A549 treated with ZK216348 at 1 μM for 4 hours (cell line): ENCODE measurements at places on chromosomes 5 and 9. TPM values are rescaled to one million over a fixed set of nuclear protein-coding genes. Genes with fewer than 3 reads are reported as not detected.

Gene FLT4
- 2.0 to 4.8 TPM (median 3.7 TPM) in 5 replicates for total RNA-seq

Gene SV2C
- total RNA-seq, result 0.01 to 0.02 TPM in 2 of 5 replicates, not detected in the others

Gene WDR31
- 0.94 to 1.5 TPM (median 1.2 TPM) in 5 replicates for total RNA-seq

Gene IL31RA
- 0.71 to 1.6 TPM (median 1.4 TPM) in 5 replicates for total RNA-seq

Gene IL5
- total RNA-seq, result not detected in 5 replicates

Gene SPARC
- 13.5 to 27.1 TPM (median 21.9 TPM) in 5 replicates for total RNA-seq

Gene AMBP
- 6.1 to 9.0 TPM (median 6.5 TPM) in 5 replicates for total RNA-seq

Gene RHOBTB3
- total RNA-seq, result 5.3 to 10.5 TPM (median 8.4 TPM) in 5 replicates

Gene EGFLAM
- total RNA-seq, result 0.26 TPM in 1 of 5 replicates, not detected in the others

Gene IFNA21
- total RNA-seq, result not detected in 5 replicates

Gene SLC46A2
- total RNA-seq, result not detected in 5 replicates

Gene FAM153A
- not detected in 5 replicates for total RNA-seq

Gene TOR1A
- 55.8 to 62.4 TPM (median 60.4 TPM) in 5 replicates for total RNA-seq

Gene TEX48
- total RNA-seq, result not detected in 5 replicates

Gene GDF9
- total RNA-seq, result 0.17 to 0.28 TPM (median 0.23 TPM) in 3 of 5 replicates, not detected in the others

Gene ZFP37
- total RNA-seq, result 1.4 to 2.1 TPM (median 1.5 TPM) in 5 replicates

Gene FOXD4L3
- 0.25 TPM in 1 of 5 replicates, not detected in the others for total RNA-seq

Gene SPINK6
- 0.52 to 1.7 TPM (median 0.65 TPM) in 3 of 5 replicates, not detected in the others for total RNA-seq

Gene ZNF883
- 0.81 to 0.97 TPM (median 0.92 TPM) in 5 replicates for total RNA-seq

Gene PCDHAC1
- 1.8 to 2.7 TPM (median 2.0 TPM) in 5 replicates for total RNA-seq

Gene MEIKIN
- total RNA-seq, result not detected in 5 replicates
